ENCODE measurements at places on chromosomes 11 and 22. TPM values are rescaled to one million over a fixed set of nuclear protein-coding genes. Genes with fewer than 3 reads are reported as not detected.

GSTT2B gene
- not detected for total RNA-seq

PRSS23 gene
- total RNA-seq, result 545 TPM

DNA sequence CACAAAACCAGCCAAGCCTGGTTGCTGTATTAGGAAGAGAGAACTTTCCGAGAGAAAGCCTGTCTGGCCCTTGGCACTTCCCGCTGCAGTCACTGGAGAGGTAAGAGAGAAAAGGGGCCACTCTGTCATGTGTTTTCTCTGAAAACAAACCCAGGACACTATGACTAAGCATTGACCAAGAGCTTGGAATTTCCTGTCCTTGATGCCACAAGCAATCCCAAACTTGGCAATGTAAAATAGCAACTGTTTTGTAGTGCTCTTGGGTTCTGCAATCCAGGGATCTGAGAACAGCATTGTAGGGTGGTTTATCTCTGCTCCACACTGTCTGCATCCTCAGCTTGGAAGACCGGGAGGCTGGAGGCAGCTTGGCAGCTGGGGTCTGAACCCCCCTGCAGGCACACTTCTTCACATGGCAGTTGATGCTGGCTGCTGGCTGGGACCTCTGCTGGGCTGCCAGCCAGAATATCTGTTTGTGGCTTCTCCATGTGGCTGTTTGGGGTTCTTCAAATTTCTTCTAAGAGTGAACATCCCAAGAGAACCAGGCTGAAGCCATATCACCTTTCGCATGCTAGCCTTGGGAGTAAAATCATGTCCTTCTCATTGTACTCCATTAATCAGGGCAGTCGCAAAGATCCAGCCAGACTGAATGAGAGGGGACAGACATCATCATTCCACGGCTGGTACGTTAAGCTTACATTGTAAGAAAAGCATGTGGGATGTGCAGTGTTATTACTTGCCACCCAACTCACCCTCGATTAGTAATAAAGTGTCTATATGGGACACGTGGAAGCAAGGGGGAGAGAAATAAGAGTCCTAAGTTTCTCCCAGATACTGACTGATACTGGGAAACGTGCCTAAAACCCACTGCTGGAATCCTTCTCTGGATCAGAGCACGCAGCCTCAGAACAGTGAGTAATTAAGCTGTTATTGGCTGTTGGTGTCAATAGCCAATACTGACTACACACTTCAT lies 537.4 kb upstream of the B3GAT1 start:
- H3K27me3 ChIP-seq, result no peaks in the 10 kb centered on the region
- peak overlapping the region; percentile 71 for H3K27ac ChIP-seq
- peak overlapping the region; percentile 10 for H3K4me3 ChIP-seq
- H3K4me1 ChIP-seq, result peaks cover 57% of the 10 kb centered on the region

DNA sequence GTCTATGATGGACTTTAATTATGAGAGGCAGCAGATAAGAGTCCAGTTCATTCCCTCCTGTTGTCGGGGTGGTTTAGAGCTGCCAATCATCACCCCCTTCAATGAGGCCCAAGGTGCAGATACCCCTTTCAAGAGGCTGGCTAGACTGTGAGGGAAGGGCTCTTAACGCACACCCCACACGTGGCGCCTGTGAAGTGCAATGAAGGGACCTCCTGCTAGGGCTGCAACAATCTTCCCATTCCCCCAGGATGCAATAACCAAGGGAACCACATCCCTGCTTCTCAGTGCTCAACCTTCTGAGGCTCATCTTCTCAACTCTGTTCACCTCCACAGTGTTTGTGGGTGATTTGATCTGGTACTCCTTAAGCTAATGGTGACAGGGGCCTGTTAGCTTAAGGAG lies 19.0 kb downstream of the TENM4 start:
- H3K27ac ChIP-seq, result no peak overlapping the region
- no peak for DNase-seq
- H3K27me3 ChIP-seq, result no peaks in the 10 kb centered on the region
- H3K4me3 ChIP-seq, result no peak overlapping the region
- H3K36me3 ChIP-seq, result no peaks in the 10 kb centered on the region

PRDM11 gene
- 25.4 TPM for total RNA-seq

Measured in osteocyte (in vitro differentiated cells).